ENCODE measurements at places on chromosomes 1 and 21.

DNA sequence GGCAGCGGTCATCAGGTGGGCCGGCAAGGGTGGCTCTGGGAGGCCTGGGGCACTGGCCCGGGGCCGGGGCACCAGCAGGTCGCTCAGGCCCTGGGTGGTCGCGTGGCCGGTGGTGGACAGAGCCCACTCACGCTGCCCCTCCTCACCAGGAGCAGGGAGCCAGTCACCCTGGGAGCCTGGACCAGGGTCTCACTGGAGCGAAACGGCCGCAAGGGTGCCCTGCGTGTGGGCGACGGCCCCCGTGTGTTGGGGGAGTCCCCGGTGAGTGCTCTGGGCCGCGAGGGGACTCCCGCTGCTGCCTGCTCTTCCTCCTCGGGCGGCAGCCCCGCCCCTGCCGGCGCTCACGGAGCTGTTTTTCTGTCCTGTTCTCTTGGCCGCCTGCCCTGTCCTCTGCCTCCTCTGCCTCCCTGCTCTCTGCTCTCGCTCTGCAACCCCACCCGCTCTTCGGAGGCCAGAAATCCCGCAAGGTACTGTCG is 23.5 kb downstream of the RNF223 start:
- no peak for DNase-seq

DNA sequence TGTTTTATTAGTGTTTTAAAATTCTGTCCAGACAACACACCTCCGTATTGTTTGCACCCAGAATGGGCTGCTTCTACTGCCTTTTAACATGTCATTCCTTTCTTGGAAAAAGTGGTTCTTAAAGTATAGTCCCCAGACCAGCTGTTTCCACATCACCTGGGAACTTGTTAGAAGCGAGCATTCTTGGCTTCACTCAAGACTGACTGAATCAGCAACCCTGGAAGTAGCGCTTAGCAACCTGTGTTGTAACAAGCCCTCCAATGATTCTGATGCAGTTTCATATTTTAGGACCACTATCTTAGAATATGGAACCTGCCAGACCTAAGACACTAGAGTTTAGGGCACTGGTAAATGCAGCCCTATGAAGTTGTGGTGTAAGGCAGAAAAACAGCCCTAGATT is 6.0 kb upstream of the PPIE start:
- DNase-seq: no peak

- no peak for DNase-seq
Measured at GRCh38 chr1:85219853-85220610, 19.2 kb upstream of the SYDE2 start.

DNA sequence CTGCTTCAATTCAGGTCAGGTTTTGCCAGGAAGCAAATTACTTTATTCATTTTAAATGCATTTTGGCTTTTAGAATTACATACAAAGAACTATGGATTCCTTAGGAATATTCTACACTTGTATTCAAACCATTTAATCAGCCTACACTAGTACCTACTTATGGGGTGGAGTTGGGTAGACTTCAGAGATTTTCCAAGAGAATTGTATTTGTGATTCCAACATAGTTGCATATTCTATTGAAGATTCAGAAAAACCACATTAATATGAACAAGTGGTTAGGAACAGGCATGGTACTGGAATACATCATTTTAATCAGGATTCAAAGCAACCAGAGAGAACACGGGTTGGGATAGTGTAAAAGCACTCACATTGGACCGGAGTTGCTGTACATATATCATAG is 33.4 kb downstream of the LUZP1 start:
- DNase-seq: no peak

DNA sequence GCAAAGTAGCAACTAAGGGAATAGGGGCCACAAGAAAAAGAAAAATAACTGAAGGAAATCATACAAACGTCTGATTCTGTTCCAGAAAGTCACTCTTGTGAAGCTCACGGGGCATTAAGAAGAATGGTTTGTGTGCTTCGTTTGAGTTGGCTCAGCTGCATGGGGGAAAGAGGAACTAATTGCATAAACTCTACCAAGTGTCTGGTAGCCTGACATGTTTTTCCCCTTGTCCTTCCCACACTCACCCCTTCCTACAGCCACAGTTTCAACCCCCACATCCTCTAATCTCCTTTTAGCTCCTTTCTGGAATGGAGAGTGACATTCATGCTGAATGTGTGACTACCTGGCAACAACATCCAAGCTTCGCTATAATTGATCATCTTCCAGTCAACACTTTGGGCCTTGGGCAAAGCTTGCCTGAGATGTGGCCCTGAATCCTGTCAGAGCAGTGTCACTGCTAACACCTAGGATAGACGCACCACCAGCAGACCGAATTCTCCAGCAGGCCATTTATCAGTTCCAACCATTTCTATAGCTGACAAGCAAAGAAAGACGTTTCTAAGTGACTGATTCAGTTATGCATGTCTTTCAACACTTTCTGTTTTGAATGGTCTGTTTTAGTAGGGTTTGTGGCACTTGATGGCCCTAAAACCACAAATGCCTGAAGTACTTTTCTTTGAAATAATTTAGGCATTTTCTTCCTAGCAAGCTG is 439.6 kb downstream of the TTLL7 start:
- DNase-seq: no peak

GRCh38 chr21:27419153-27419552 is 452.3 kb upstream of the ADAMTS5 start:
- no peak for DNase-seq

DNA sequence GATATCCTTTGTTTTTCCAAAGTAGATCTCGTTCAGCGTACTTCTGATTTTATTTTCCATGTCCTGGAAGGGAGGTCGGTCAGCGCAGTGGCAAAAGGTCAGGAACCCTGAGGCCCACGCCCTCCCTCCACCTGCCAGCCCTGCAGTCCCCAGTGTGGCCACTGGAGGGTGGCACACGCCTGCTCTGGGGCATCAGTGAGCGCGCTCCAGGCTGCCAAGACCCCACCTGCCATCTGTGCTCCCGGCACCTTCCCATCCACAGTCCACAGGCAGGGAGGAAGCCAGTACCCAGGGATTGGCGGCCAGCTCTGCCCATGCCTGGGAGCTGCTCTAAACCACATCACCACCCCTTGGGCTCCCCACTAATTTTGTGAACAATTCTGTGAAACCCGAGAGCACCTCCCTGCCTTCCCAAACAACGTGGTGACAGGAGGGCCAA is 32.3 kb downstream of the SLC66A1 start:
- no peak for DNase-seq

GRCh38 chr1:244002721-244003120 is 48.4 kb upstream of the ZBTB18 start:
- DNase-seq: no peak

GRCh38 chr1:67710417-67710816 is 25.4 kb downstream of the GADD45A start:
- no peak for DNase-seq

GRCh38 chr1:211630236-211631081 is 45.0 kb downstream of the NEK2 start:
- DNase-seq: no peak

DNA sequence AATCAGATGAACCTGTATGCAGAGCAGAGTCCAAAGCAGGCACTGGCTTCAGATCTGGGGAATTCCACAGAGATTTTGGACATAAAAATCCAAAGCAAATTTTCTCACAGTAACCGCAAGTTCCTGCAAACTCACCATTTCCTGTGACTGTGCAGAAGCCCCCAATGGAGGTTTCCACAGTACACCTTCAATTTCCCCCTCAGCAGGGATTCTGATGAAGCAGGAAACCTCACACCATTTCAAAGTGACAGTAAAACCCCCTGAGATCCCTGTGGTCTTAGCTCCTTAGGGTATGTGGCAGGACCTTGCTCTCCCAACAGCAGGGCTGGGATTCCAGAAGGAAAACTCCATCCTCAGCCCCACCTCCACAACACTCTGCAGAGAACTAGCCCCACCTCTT is 6.0 kb upstream of the TGFBR3 start:
- DNase-seq: no peak

- DNase-seq: no peak
Measured at GRCh38 chr1:233971753-233972152, 67.3 kb downstream of the SLC35F3 start.

GRCh38 chr1:182374101-182374834 is 17.3 kb downstream of the GLUL start:
- no peak for DNase-seq

- DNase-seq: no peak
Measured at GRCh38 chr1:193656841-193657240, 470.4 kb upstream of the B3GALT2 start.

Measured in BJ (cell line).